Activated T-cell treated with anti-CD3 and anti-CD28 coated beads, Interleukin-2, amount 50 U/mL, for 1 hour (primary cell): ENCODE measurements at places on chromosomes 12 and 14.

DNA sequence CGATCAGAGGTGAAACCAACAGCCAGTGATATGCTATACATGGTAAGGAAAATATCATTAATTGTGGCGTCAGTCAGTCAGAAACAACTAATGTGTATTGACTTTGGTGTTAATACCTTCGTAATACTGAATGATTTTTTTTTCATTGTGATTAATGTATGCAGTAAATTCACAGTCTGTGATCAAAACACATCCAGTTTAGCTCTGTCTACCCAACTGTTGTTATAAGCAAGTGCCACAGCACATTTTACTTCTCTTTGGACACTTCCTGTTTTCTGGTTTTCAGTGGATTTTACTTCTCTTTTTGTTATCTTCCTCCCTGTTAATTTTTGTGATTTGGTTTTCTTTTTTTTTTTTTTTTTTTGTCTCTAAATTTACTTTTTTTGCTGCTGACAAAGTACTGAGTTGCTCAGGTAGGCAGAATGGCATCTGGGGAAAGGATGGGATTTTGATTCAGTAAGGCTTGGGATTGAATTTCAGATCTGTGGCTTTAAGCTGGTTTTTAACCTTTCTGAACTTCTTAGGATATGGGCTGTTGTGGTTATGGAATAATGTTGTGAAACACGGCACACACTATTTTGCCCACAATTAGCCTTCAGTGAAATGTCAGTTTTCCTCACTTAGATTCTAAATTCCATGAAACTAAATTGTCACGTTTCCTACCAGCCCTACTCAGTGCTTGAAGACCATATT lies 604 bp downstream of the GLIPR1 start:
- no peak for DNase-seq

GRCh38 chr14:72583316-72584272 lies 310.3 kb downstream of the DPF3 start:
- DNase-seq, result no peak

DNA sequence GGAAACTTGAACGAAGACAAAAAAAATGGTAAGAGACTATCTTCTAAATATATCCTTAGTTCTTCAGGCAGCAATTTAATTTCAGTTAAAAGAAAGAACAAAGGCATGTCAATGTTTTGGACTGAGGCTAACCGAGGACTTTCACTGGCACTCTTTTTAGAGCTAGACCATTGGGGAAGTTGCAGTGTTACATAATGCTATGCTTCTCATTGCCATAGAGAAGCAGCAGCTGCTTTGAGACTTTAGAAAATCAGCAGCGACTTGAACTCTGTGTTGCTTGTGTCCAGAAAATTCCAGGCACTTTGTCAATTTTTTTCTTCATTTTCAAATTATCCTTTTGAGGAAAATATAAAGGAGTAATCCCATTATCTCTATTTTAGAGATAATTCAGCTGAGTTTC lies 964.2 kb downstream of the NRXN3 start:
- no peak for DNase-seq

GRCh38 chr12:56190695-56191155 lies 1.4 kb upstream of the SMARCC2 start:
- DNase-seq, result no peak

- no peak for DNase-seq
These were observed 34.9 kb upstream of the COL2A1 start for GRCh38 chr12:48039151-48039550.

DNA sequence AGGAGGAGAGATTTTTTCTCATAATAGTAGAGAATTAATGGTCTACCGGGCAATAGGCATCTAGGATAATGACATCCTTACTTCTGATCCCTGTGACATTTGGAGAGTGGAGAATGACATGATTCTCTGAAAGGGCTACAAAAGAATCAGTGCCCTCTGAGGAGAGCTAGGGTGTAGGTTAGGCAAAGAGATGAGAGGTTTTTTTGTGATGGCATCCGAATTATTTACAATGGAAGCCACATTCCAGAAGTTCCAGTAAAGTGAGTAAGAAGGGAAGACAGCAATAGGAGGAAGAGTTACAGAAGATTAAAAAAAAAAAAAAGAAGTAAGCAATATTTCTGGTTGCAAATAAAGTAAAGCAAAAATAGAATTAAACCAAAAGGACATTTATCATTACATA lies 478.0 kb downstream of the RMST start:
- DNase-seq, result no peak

GRCh38 chr12:88230271-88230670 lies 88.2 kb downstream of the TMTC3 start:
- DNase-seq, result no peak

DNA sequence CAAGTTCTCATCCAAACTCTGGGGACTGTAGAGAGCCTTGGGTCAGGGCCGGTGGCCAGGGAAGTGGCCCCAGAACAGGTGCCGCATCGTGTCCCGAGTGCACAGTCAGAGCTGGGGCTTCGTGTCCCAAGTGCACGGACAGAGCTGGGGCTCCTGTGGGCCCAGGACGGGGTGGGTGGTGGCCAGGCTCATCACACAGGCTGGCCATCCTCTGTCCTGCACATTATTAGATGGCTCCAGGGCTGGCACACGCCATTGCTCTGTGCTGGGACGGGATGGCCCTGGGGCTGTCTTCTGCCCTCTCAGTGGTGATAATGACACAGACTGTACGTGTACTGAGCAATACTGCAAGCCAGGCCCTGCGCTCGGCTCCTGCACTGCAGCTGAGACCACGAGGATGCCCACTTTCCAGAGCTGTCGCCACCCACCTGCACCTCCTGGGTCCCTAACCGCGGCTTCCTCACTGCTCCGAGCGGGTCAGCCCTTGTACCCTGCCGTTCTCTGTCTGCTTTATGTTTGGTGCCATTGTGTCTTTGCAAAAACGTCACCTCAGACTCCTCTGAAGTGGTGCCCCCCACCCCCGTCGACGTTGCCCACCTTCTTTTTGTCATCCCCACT lies 1.9 kb downstream of the FBRSL1 start:
- no peak for DNase-seq

- DNase-seq, result no peak
These were observed 290.5 kb upstream of the FBXO33 start for GRCh38 chr14:39722547-39723273.

DNA sequence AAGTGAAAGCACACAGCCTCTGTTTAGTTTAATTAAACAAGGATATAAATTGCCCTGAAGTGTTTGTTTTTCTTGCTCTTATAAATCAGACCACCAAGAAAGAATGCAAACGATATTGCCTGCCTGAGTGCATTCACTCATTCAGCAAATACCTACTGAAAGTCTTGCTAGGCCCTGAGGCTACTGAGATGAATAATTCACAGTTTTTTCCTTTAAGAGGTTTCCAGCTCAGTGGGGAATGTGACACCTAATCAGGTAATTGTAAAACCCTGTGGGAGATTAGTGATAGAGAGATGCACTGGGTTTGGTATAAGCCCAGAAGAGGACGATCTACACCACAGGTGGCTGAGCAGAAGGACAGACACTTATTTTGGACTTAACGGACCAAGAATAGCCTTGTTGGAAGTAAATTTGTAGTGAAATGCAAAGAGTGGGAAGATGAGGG lies 151.4 kb downstream of the SLC35F4 start:
- DNase-seq, result no peak

- DNase-seq, result no peak
These were observed 21.3 kb downstream of the NAA25 start for GRCh38 chr12:112087055-112087850.

GRCh38 chr12:132286912-132287311 lies 42.5 kb downstream of the GALNT9 start:
- no peak for DNase-seq

GRCh38 chr12:65495233-65495632 lies 216.8 kb downstream of the MSRB3 start:
- DNase-seq, result no peak

DNA sequence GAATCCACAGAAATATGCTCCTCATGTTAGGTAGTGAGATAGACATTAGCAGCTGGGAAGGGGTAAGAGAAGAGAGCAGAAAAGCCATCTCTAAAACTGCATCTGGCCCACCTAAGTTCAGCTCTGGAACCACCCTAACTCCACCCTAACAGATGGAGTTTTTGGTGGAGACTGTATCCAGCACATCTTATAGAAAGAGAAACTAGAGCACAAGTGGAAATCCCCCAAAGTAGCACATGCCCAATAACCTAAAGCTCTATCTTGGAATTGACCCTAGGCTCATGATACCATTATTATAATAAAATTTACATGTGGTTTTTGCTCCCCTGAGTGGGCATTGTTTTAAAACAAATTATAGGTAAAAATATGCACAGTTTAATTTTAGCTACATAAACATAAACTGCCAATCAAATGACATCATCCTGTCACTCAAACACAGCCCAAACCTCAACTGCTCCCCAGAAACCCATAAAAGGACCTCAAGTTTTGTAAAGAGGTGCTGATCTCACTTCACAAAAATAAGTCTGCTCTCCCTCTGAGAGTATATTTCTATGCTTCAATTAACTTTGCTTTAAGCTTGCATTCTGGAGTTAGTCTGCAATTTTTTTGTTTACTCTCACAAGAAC lies 206.4 kb downstream of the PIK3C2G start:
- no peak for DNase-seq

DNA sequence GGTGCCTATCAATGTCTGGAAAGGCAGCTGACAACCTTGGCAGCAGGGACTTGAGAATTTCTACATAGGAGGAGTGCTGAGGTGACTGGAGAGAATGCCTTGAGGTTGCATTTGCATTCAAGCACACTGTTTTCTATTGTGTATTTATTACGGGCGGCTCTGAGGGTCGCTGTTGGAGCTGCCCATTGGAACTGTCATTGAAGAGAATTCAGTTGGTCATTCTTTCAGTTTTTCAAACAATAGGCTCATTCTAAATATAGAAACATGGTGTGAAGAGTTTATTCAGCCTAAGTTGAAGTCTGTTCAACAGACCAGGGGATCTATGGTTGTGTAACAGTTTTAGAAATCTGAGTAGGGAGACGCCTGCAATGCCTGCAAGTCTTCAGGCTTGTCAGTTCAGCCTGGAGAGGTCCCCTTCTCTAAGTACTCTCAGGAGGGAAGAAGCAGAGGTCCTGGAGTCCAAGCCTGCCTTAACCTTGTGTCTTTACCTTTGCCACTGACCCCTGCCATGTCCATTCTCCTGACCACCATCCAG lies 9.8 kb upstream of the ABHD12B start:
- DNase-seq, result no peak

DNA sequence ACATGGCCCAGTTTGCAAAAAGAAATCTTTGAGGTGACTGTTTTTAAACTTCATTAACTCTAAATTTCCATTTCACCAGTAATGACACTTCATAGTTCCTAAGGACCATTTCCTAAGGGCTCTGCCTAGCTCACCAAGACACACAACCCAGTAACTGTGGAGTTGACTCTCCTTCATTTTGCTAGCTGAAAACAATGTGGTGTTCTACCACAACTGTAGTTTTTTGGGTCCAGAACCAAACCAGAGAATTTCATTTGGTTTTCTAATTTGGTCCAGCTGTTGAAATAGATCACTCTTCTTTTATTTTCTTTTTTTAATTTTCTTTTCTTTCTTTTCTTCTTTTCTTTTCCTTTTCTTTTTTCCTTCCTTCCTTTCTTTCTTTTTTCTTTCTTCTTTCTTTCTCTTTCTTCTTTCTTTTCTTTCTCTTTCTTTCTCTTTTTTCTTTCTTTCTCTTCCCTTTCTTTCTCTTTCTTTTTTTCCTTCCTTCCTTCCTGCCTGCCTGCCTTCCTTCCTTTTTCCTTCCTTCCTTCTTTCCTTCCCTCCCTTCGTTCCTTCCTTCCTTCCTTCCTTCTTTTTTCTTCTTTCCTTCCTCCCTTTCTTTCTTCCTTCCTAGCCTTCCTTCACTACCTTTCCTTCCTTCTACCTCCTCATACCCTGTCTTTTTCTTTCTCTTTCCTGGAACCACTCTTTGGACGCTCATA lies 18.5 kb upstream of the LUM start:
- DNase-seq, result no peak

- DNase-seq, result no peak
These were observed 1.2 kb downstream of the ABHD4 start for GRCh38 chr14:22599349-22599748.

DNA sequence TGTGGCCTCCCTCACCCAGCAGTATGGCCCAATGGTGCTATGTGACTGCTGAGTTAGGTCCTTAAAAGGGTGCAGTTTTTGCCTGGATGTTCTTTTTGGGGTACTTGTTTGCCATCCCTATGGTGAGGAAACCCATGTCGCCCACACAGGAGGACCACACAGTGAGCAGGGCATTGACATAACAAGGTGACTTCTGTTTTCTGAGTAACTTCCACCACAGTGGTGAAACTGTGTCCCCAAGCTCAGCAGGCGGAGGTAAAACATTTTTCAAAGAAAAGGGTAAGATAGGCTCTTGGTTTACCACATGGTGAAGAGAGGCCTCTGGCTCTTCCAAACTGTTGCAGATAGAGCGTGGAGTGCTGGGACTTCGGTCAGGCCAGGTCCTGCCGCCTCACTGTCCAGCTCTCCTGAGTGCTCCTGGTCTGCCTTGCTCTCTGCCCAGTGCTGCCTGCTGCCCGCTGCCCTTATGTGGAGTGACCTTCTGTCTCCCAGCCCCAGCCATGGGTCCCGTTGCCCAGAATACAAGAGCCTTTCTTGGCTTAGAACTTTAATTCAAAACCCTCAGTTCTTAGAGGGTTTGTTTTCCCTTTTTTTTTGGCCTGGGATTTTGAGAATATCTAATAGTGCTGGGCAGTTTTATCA lies 54.0 kb downstream of the TRAF3 start:
- DNase-seq, result no peak

DNA sequence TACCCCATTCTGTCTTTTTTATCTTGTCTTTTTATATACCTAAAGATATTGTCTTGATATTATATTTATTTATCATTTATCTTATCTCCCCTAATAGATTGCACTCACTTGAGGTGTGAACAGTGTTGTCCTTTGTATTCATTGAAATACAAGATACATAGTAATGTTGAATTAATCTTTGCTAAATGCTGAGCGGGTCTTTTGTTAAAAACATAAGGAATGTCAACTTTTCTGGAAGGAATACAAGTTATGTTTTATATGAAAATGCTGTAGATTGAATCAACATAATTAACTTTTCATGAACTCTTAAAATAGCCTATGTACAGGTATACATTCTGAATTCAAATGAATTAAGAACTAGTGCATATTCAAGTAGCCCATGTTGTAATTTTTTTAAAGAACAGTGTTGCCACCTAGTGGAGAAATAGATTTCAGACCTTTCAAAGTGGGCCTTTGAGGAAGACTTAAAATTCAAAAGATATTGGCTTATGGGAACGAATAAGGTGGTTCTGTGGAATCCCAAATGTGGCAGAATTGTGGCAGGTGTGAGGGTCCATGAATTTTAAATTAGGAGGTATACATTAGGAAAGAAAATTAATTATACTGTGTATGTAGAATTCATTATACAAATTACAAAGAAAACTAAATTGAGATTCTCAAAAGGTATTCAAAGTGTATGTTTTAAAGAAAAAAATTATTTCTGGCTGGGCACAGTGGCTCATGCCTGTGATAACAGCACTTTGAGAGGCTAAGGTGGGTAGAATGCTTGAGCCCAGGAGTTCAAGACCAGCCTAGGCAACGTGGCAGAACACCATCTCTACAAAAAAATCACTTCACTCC lies 19.1 kb downstream of the BBOF1 start:
- DNase-seq, result no peak

DNA sequence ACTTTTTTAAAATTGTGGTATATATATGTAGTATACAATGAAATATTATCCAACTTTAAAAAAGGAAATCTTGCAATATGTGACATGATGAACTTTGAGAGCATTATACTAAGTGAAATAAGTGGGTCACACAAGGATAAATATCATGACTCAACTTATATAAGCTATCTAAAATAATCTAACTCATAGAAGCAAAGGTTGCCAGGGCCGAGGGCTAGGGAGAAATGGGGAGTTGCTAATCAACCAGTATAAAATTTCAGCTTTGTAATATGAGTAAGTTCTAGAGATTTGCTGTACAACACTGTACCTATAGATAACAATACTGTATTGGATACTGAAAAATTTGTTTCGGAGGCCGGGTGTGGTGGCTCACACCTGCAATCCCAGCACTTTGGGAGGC lies 38.5 kb downstream of the TAOK3 start:
- no peak for DNase-seq
